ENCODE measurements at places on chromosomes 3 and 15.

GRCh38 chr3:48960841-48961413 is 29.1 kb upstream of the P4HTM start:
- DNase-seq = no peak

GRCh38 chr3:101270149-101270548 is 50.2 kb downstream of the IMPG2 start:
- no peak for DNase-seq

- no peak for DNase-seq
Observed at GRCh38 chr15:80350941-80351610, 53.1 kb upstream of the ARNT2 start.

GRCh38 chr3:196650740-196651311 is 11.3 kb downstream of the NRROS start:
- peak; percentile 99 for DNase-seq

DNA sequence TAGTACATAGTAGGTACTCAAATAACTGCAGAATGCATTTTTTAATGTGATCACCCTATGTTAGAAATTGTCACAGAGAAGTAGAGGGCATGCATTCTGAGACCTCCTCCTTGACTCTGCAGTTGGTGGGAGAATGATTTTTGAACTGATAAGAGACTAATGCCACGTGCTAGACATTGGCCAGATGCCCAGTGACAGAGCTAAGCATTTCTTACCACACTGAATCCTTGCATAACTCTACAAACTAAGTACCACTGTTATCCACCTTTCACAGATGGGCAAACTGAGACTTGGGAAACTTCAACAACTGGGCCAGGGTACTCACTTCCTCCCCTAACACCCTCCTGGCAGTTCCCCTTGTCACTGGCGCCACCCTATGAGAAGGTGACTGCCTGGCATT is 33.5 kb upstream of the SPATA12 start:
- DNase-seq = peak; percentile 38

DNA sequence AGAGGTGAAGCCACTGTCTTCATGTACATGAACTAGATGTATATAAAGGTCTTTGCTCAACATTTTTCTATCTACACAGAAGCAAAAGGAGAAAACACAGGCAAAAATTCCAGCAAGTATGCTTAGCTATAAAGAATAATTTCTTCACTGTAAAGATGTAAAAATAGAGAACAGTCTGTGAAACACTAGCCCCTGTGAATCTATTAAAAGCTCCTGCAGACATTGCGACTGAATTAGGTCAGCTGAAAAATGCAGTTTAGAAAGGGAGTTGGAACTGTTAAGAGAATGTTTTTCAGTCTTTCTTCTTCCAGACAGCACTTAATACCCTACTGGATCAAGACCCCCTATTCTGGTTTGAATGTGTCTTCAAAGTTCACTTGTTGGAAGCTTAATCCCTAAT is 291.5 kb downstream of the KBTBD8 start:
- DNase-seq = no peak

DNA sequence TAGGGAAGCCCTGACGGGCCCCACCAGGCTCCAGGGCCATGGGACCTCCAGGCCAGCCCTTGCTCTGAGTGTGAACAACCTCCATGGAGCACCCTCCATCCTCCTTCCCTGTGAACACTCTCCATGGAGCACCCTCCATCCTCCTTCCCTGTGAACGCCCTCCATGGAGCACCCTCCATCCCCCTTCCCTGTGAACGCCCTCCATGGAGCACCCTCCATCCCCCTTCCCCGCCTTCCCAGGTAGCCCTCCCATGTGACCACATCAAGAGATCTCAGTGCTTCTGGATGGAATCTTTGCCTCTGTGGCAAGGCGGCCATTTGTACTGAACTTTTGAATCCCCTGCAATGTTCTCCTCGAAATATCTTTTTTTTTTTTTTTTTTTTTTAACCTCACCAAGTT is 66.5 kb downstream of the CHSY1 start:
- DNase-seq = no peak

GRCh38 chr3:1892459-1892858 is 206.2 kb upstream of the CNTN4 start:
- DNase-seq = no peak

- peak; percentile 50 for DNase-seq
Observed at GRCh38 chr15:83207009-83207659, 489 bp downstream of the HDGFL3 start.

- no peak for DNase-seq
Observed at GRCh38 chr3:15475161-15475560, 46.3 kb downstream of the COLQ start.

GRCh38 chr15:63539521-63539920 is 35.1 kb downstream of the USP3 start:
- no peak for DNase-seq

- peak; percentile 71 for DNase-seq
Observed at GRCh38 chr15:63752075-63752684, 81.6 kb downstream of the HERC1 start.

GRCh38 chr3:132843851-132844553 is 121.8 kb upstream of the NPHP3 start:
- peak; percentile 1 for DNase-seq

Measured in EH (cell line).